ENCODE measurements at places on chromosomes 2 and 18.

DNA sequence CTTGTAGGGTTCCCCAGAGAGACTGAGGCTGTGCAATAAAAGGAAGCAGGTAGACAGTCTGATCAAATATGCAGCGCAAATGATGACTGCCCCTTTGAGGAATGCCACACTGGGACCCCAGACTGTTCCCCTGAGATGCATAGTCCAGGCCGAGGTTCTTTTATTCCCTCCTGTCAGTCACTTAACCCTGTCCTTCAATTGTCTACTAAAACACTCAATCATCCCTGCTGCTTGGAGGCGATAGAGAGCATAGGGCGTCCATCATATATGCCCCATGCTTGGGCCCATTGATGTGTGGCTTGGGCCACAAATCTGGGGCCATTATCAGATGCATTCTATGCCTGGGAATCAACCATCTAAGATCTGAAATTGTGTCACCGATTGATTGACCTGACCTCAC is 15.5 kb upstream of the CASP8 start:
- H3K27ac ChIP-seq: no peak overlapping the region
- peaks cover 3% of the 10 kb centered on the region for H3K27me3 ChIP-seq
- H3K4me1 ChIP-seq: no peaks in the 10 kb centered on the region
- H3K4me3 ChIP-seq: no peak overlapping the region
- H3K36me3 ChIP-seq: no peaks in the 10 kb centered on the region

- no peak overlapping the region for H3K4me3 ChIP-seq
- H3K4me1 ChIP-seq: peaks cover 30% of the 10 kb centered on the region
- H3K36me3 ChIP-seq: no peaks in the 10 kb centered on the region
- no peak overlapping the region for H3K27ac ChIP-seq
- peak; percentile 31 for DNase-seq
These were observed 37.9 kb downstream of the TRIB2 start for GRCh38 chr2:12754643-12755042.

DNA sequence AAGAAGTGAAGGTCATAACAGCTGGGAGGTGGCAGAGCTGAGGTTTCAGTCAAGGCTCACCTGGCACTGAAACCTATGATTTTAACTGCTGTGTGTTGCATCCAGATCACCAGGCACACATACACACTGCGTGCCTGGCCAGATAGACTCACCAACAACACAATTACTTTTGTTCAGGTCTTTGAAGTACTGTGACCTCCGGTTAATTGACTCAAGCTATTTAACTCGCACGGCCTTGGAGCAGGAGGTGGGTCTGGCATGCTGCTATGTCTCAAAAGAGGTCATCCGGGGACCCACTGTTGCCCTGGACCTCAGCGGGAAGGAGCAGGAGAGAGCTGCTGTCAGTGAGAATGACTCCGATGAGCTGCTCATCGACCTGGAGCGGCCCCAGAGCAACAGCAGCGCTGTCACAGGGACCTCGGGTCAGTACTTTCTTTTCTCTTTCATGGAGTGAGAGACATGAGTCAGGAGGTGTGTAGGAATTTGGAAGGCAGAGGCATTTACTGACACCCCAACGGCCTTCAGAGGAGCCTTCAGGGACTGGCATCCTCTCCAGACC is 104.1 kb downstream of the ESCO1 start:
- H3K4me3 ChIP-seq: no peak overlapping the region
- H3K27ac ChIP-seq: peak overlapping the region; percentile 69
- DNase-seq: no peak
- H3K36me3 ChIP-seq: peaks cover 73% of the 10 kb centered on the region

DNA sequence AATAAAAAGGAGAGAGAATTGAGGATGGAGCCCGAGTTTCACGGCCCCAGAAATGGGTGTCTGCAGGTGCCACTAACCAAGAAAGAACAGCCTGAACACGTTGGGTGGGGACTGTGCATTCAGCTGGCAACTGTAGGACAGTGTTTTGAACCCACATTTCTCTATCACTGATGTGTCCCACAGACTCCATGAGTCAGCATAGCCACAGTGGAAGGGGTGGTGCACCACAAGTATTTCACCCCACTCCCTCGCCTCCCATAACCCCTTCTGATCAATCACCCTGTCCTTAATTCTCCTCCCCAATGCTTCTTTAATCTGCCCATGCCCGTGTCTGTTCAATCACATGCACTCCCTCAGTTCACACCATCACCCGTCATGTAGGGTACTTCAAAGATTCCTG is 291.5 kb downstream of the ZNF516 start:
- no peaks in the 10 kb centered on the region for H3K36me3 ChIP-seq
- H3K27me3 ChIP-seq: peaks cover 7% of the 10 kb centered on the region
- no peak for DNase-seq
- H3K4me3 ChIP-seq: no peak overlapping the region

DNA sequence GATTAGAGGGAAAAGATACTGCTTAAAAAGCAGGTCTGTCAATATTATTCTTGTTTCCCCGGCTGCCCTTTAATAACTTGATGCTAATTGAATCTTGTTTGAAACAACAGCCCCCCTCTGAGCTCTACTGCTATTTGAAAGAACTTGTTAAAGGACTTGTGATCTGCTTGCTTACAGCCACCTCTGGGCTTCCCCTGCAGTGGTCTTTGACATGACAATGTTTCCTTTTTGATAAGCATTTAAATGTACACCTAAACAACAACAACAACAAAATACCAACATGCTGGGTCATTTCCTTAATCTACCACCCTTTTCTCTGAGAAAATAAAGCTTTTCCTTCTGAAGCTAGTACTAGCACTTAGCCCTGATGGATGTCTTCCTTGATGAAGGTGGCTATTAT is 3.9 kb downstream of the HOXD1 start:
- peaks cover 6% of the 10 kb centered on the region for H3K27me3 ChIP-seq
- H3K27ac ChIP-seq: no peak overlapping the region
- peak overlapping the region; percentile 7 for H3K4me3 ChIP-seq
- no peaks in the 10 kb centered on the region for H3K36me3 ChIP-seq
- peaks cover 43% of the 10 kb centered on the region for H3K4me1 ChIP-seq
- DNase-seq: no peak

DNA sequence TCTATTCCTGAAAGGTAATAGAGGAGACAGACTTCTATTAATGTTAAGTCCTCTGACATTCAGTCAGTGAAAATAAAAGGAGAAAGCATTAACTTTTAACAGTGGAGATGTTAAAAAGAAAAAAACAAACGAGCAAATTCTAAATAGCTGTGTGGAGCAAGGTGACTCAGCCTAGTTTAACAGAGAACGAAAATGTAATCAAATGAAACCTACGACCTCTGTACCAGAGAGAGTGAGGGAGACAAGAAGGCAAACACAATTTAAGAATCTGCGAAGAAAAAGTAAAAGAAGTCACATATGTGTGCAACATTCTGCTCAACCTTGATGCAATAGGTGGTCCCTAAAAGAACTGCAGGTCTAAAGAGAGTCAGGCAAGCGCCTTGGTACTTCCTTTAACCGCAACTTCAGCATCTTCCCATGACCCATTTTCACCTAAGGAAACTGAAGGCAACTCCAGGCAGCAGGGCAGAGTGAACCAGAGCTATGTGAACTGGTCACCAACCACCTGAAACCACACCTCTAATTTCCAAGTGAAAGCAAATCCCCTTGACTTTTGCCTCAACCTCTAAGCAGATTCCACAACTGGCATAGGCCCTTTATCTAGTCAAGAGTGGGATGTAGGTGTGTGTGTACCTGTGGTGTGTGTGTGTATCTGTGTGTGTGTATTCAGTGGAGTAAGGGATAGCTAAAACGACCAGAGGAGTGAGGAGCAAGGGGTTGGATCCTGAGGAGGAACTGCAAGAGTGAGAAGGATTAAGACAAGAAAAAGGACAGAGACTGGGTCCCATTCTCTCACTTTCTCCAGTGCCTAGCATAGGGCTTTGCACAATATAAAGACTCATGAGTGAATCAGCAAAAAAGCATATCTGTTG is 43.0 kb downstream of the FIGN start:
- H3K27ac ChIP-seq: peak overlapping the region; percentile 10
- H3K4me1 ChIP-seq: peaks cover 19% of the 10 kb centered on the region
- H3K4me3 ChIP-seq: no peak overlapping the region
- no peak for DNase-seq
- peaks cover 4% of the 10 kb centered on the region for H3K27me3 ChIP-seq
- H3K36me3 ChIP-seq: no peaks in the 10 kb centered on the region

- H3K4me3 ChIP-seq: no peak overlapping the region
- H3K27me3 ChIP-seq: no peaks in the 10 kb centered on the region
- peaks cover 7% of the 10 kb centered on the region for H3K4me1 ChIP-seq
- DNase-seq: no peak
These were observed 39.5 kb upstream of the ASNSD1 start for GRCh38 chr2:189621781-189622180.

DNA sequence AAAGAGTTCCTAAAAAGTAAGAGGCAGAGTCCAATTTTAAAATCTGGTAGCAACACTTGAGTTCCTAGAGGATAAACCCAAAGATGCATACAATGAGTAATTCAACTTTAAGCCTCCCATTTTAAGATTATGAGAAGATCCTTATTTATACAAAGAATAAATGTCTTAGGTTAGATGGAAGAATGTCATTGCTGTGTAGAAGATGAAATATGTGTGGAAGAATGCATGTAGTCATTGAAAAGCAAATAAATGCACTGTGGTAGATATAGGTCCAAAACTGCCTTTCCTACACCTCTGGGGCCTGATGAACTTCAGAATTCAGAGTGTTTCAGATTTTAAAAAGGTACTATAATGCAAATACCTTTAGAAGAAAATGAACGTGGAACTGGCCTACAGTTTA is 58.7 kb upstream of the LRP1B start:
- no peak overlapping the region for H3K4me3 ChIP-seq
- H3K4me1 ChIP-seq: no peaks in the 10 kb centered on the region
- H3K27me3 ChIP-seq: no peaks in the 10 kb centered on the region
- no peak overlapping the region for H3K27ac ChIP-seq

DNA sequence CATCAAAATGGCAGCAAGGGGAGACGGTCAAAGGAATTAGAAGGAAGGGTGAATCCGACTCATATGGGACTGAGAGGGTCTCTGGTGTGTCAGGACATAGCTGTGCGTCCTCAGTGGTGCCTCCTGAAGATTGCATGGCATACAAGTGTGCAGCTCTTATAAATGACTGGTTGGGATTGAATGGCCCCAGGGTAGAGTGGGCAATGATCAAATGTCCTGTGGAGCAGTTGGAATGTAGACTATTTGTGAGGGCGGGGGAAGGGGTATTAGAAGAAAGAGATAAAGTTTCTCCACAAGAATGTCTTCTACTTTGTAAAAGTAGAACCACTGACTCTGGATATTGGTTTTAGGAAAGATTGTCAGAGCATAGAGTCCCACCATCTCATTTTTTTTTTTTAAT is 24.6 kb downstream of the CTLA4 start:
- no peaks in the 10 kb centered on the region for H3K4me1 ChIP-seq
- no peak overlapping the region for H3K27ac ChIP-seq
- no peaks in the 10 kb centered on the region for H3K36me3 ChIP-seq
- H3K4me3 ChIP-seq: no peak overlapping the region

DNA sequence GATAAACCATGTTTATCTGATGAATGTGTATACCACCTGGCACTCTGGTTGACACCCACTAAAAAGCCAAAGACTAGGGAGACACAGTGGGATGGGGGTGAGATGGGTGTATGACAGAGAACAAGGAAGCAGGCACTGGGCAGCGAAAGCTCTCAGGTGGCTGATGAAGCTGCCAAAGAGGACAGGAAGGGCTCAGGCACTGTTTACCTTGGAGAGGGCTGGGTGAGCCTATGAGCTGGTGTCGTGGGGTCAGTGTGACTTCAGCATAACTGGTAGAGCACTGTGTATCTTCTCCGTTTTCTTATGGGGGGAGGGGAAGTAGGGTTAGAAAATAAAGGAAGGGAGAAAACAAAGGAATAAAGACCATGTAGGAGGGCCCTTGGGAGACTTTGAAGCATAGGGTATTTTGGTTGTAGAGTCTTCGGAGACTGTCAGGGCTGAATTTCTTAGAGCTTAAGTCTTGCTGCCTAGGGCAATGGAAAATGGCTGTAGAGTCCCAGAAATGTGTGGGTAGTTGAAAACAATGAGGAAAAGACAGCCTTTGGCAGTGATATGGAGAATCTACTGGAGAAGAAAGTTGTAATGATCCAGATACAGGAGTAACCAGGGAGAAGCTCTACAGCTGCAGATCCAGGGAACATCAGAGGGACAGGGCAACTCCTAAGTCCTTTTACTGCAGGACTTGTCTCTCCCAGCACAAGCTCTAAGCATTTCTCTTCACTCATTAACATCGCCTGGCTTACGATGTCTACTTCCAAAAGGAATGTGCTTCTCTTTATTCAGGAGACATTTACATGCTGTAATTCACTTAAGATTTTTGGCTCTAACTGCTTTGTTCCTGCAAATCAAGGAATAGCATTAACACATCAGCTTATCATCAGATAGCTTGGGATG is 120.0 kb downstream of the AQP4 start:
- no peaks in the 10 kb centered on the region for H3K36me3 ChIP-seq
- no peak overlapping the region for H3K27ac ChIP-seq
- DNase-seq: no peak
- H3K4me1 ChIP-seq: peaks cover 31% of the 10 kb centered on the region

Measured in nephron progenitor cell (in vitro differentiated cells).